ENCODE measurements at places on chromosomes 7 and 10.

GRCh38 chr7:116955801-116956476 is 2.6 kb downstream of the ST7 start:
- no peak for DNase-seq

DNA sequence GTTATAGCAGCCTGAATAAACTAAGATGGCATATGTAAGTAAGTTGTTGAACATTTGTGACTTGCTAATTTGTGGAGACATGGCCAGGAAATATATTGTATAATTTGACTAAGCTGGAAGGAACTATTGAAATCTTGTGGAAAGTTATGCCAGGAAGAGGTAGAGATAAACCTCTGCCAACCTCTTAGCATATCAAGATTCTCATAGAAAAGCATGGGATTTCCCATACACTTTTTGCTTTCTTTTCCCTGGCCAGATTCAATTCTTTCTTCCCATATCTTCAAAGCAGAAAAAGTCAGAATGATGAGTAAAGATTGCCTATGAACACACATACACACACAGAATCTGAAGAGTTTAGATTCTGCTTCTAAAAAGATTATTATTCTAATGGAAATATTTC is 216.2 kb downstream of the SEMA3D start:
- DNase-seq = no peak

DNA sequence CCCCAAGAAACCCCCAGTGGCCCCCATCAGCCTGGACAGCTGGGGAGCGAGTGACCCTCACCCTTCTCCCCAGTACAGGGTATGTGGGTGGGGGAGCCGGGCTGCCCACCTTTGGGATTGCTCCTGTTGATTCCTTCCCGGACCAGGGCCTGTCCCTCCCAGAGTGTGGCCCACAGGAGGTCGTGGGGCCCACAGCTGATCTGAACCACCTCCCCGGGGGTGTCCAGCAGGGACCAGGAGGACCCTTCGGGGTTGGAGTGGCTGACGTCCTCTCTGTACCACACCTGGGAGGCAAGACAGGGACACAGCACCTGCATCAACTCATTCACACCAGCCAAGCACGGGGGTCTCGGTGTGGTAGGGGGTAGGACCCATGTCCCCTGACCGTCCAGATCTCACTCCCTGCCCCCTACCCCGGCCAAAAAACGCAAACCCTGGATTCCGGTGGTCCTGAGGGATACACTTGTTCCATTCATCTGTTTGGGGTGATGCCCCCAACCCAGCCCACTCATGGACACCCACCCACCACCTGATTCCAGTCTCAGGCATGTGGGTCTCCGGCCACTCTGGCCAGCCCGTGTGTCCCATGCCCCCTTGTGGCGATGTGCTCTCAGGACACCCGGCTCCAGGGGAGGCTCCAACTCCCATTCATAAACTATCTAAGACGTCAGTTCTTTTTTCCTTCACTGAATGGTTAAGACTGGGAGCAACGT is 10.9 kb downstream of the TECPR1 start:
- no peak for DNase-seq

DNA sequence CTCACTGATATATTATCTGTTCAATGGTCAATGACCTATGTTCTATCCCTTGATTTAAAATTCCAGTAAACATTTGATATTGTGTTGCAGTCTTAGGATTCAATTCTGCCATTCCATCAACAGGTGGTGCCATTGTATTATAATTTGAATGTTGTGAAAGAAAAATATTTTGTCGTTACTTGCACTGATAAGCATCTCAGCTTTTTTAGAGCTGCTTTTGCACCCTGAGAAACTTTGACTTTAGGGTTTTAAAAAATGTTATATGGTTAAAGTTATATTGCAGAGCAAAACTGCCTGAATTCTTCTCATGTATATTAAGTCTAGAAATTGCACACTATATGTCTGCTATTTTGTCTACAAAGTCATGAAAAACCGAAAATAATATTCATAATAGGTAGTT is 18.8 kb upstream of the MINDY3 start:
- no peak for DNase-seq

DNA sequence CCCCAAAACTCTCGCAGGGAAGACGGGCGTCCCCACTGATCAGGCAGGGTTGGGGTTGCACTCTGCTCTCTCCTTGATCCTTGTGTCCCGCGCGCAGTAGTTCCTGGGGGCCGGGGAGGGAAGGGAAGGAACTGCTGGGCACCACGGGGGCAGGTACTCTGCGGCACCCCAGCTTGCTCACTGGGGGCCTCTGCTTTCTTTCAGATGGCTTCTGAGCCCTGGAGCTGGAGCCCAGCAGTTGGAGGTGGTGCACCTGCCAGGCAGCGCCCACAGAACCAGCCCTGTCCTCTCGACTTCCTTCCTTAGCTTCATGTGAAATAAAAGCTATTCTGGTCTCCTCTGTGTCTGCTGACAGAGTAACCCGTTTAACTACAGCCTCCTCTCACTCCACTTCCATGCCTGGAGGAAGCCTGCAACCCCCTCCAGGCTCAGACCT is 12.2 kb downstream of the PLAC9 start:
- no peak for DNase-seq

- DNase-seq = no peak
These were observed 494 bp upstream of the RHBDD2 start for GRCh38 chr7:75878312-75878768.

DNA sequence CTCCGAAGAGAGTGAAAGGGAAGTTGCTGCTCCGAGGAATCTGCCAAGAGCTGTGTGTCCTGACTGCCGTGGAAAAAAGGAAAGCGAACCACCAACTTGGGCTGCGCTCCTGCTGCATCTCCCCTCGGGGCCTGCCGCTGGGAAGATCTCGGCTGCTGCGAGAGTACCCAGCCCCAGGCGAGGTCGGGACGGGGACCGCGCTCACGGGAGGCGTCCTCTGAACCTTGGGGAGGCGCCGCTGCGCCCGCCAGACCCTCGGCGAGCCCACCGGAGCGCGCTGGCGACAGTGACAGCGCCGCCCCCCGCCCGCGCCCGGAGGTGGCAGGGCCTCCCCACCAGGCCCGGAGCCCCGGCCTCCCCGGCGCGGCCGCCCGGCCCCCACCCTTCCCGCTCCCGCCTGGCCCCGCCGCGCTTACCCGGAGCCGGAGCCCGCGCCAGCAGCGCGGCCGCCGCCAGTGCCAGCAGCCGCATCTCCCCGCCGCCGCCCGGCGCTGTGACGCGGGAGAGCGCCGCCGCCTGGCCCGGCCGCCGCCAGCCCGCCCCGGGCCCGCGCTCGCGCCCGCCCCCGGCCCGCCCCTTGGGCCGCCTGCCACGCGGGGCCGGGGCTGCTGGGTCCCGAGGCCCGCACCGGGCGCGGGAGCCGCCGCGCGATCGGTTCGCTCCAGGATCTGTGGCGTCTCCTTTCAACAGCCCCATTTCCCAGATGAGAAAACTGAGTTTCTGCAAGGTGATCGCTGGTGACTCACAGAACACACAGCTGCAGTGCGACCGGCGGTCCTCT is at the start of gene VSTM4:
Gene VSTM4, minus strand, starts transcription at position 508 of the 781 bp plus-strand sequence. Its CDS starts 37 bp downstream, at position 471.
- DNase-seq = no peak

DNA sequence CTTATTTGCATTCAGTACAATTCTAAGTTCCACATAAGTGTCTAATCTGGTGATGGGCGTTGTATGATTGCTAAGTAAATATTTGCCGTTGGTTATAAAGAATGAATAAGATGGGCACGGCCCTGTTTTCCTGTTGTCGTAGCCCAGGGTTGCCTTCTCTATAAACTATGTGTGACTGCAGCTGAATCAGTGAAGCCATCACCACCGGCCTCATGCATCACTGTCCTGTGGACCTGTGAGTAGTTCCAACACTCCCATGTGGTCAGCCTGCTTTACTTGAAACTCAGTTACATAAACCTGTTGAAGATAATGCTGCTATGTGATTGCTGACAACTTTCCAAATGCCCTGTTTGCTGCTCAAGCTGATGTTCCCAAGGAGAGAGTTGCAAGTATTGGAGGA is 21.6 kb upstream of the KLF6 start:
- DNase-seq = no peak

- no peak for DNase-seq
These were observed 181.2 kb upstream of the ITGB1 start for GRCh38 chr10:33139181-33139646.

DNA sequence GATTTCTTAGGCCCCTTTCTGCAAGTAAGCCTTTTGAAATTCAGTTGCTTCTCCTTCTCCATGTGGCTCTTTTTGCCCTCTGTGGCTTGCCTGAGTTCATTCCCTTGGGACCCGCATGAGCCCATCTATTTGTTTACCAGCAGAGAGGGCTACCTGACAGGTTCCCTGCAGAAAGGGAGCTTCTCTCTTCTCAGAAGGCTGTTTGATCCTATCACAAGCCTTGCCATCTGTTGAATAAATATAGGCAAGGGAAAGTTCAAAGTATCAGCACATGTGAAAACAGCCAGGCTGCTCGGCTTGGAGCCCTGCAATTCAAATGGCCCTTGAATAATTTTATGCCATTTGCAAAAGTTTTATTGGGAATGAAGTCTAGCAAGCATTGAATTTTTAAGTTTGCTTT is 720.2 kb upstream of the FZD8 start:
- no peak for DNase-seq

GRCh38 chr7:69992938-69993337 is 394.7 kb downstream of the AUTS2 start:
- DNase-seq = no peak

Data from NCI-H510A (cell line).